ENCODE measurements at places on chromosomes 7 and 10. TPM values are rescaled to one million over a fixed set of nuclear protein-coding genes. Genes with fewer than 3 reads are reported as not detected.

Gene EVX1
- 0.07 TPM for total RNA-seq

Gene FRAT1
- total RNA-seq: 2.0 TPM

Gene NUTM2D
- 1.1 TPM for total RNA-seq

Gene DPYSL4
- total RNA-seq: 20.5 TPM

Gene PAOX
- total RNA-seq: 0.92 TPM

Gene HOXA5
- 6.6 TPM for total RNA-seq

Gene CALML3
- not detected for total RNA-seq

Gene STK31
- 0.27 TPM for total RNA-seq

Gene PILRA
- 5.2 TPM for total RNA-seq

Gene OR2A7
- total RNA-seq: not detected

Gene ADK
- total RNA-seq: 36.4 TPM

Gene PNLIP
- total RNA-seq: not detected

Gene ST8SIA6
- 0.07 TPM for total RNA-seq
